RWPE2 (cell line): ENCODE measurements at places on chromosomes 4 and X.

DNA sequence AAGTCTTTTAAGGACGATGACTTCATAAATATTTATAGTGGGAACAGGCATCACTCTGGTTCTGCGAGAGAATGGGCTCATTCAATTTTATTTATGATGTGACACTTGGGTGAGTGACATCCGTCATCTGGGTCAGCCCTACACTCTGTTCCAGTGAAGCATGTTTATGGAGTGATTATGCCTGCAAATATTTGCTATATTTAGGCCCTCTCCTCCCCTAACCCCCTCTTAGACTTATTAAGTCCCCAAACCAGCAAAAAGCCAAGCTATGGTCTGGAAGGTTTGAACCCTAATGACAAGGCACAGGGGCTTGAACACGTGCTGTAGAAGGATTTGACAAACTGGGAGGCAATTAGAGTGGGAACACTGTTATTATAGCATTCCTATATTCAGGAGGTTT, 55.9 kb downstream of the C4orf51 start:
- no peak for DNase-seq

- no peak for DNase-seq
These were observed 315.8 kb downstream of the STIM2 start for GRCh38 chr4:27176400-27176799.

GRCh38 chr4:128029907-128030306, 31.2 kb upstream of the LARP1B start:
- no peak for DNase-seq

DNA sequence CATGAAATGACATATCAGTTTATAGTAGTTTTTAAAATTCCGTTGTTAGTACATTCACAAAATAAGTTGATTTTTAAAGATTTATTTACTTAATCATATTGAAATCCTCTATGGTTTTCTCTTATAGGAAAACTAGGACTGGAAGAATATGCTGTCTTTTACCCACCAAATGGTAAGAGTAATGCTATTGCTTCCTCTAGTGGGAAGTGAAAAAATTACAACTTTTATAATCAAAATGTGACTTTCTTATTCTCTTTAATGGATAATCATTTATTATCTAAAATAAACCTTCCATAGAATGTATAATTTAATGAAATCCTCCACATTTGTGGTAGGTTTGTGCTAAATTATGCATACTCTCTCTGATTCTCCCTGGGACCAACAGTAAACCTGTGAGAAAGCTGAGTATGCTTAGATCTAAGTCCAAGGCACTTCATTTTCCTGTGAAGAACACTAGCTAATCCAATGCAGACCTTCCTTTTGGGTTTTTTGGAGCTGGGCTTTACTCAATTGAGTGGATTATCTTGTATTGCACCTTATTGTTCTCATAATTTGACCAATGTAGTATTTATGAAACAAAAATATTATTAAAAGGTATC, 136.2 kb downstream of the TBC1D19 start:
- DNase-seq: no peak

DNA sequence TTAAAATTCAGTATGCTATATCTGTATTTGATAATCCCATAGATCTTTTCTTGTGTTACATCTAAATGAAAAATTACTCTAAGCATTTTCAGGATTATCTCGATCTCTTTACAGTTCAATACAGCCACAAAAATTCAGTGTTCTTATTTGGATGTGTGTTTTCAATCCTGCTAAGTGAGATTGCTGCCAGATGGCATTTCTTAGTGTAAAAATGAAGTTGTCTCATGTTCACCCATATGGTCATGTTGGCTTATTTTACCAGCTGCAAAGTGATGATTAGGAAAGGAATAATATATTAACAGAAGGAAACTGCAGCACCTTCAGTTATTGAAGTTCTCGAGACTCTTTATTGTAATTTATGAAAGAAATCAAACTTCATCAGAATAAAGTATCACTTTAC, 12.1 kb upstream of the FAM47A start:
- no peak for DNase-seq

- DNase-seq: no peak
These were observed 72.7 kb upstream of the DCLK2 start for GRCh38 chr4:150005537-150005936.

- no peak for DNase-seq
These were observed 58.4 kb downstream of the AMELX start for GRCh38 chrX:11351375-11352295.

GRCh38 chrX:17021851-17022604, 75.6 kb downstream of the REPS2 start:
- no peak for DNase-seq

DNA sequence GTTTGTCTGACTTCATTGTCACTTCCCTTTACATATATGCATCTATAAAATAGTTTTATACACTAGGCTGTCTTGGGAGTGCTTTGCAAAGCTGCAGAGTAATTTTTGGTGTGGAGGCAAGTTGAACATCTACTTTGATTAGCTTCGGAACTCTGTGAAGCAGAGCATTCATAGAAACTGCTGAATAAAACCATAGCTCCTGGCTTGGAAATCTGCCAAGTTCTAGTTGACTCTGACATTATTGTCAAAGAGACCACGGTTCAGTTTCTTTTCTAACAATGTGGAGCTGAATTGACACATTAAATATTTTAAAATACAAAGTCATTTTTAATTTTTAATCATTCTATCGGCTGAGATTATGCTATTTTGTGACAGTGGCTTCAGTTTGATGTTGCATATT, 335.0 kb downstream of the BMPR1B start:
- DNase-seq: no peak

- DNase-seq: no peak
These were observed 37.4 kb downstream of the FAM241A start for GRCh38 chr4:112182604-112183003.

DNA sequence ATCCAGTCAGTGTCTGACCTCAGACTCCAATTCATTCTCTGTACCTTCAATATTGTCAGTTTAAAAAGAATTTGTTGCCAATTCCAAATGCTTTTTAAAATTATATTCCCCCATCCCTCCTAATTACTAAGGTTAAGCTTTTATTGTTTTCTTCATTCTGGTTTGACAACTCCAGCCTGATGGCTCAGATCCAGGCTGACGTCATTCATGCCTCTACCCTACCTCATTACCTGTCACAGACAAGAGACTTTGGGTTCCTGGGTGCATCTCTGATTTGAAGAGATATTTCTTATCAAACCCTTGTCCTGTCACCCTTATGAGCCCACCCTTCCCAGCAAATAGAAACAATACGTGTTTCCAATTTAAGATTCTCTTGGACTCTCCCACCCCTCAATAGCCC, 300.2 kb upstream of the CLNK start:
- DNase-seq: no peak

DNA sequence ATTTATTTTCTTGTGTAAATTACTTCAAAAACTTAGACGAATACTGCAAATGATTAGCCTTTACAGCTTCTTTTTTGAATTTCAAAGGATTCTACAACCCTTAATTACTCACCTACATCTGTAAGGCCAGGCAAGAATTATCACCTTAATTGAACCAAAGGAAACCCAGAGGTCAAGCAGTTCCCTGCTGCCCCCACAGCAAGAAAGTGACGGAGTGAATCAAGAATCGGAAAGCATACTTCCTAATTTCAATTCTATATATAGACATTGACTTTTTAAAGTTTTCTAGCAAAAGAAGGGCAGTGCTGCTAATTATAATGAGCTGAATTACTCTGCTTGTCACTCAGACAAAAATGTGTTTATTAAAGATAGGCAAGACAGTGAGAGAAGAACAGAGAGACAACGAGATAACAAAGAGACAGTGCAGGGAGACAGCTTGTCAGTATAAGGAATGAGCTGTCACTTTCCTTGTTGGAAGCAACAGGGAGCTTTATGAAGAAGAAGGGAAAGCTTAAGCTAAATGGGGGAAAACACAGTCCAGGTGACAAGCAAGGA, 47.5 kb upstream of the SPANXN4 start:
- no peak for DNase-seq

GRCh38 chrX:4809571-4809970, 1096.1 kb upstream of the PRKX start:
- no peak for DNase-seq

- no peak for DNase-seq
These were observed 34.9 kb downstream of the RASSF6 start for GRCh38 chr4:73585345-73585744.

GRCh38 chrX:11334165-11334564, 41.0 kb downstream of the AMELX start:
- no peak for DNase-seq

DNA sequence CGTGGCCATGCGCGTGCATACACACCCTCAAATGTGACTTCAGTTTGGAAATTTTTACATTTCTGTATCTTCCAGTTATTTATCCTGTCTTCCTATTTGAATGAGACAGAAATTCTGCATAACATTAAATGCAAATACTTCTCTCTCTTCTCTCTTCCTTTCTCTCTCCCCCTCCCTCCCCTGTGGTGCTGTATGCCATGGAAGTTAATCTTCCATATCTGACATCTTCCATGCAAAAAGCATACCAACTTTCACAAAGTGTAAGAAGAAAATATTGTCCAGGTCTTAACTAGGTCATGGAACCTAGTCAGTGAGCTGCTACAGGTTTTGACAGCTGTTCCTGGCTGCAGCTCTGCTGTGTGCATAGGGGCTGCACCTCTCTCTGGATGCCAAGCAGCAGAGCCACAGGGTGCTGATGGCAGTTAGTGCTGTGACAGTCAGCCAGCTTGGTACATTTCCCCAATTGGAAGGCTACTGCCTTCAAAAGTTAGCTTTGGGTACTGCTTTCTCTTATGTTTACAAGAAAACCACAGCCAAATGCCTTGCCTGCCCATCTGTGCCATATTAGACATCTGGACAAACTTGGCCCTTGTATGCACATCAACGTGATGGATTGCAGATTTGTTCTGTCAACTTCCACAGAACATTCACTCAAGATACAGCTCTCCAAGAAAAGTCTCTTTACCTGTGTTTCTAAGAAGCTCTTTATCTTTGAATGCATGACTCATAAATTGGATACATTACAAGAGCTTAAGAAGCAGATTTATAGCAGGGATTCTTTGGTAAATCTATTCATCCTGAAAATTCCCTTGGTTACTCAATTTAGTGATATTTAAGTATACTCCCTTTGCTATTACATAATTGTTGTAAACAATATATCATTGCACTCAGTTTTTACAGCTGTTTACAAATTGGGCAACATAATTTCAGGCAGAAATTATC, 623.8 kb downstream of the EPHA5 start:
- DNase-seq: no peak
